GM18507 (cell line): ENCODE measurements at places on chromosomes 4 and X.

DNA sequence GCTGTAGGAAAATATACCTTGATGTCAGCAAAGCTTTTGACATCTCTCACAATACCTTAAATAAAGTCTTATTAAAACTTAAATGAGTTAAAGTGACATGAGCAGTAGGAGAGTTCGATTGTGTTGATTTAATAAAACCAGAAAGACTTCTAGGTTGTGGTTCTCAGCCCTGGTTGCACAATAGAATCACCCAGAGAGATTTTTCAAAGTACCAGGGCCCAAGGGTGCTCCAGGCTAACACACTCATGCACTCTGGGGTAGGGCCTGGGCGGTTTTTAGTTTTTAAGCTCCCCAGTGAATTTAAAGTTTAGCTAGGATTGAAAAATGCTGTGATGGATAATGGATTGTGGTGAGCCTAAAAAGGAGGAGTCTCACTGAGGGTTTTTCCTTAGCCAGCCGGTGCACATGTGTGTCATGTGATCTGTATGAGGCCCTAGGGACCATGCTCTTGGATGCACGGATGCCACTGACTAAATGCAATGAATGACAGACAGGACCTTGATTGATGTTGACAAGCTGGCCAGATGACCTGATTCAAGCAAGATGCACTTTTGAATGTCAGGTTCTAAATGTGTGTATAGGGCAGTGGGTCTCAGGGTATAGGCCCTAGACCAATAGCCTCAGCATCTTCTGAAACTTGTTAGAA lies 185.0 kb downstream of the PTTG2 start:
- DNase-seq = no peak

- DNase-seq = no peak
Observed at GRCh38 chr4:167721617-167722486, 370.5 kb upstream of the ANXA10 start.

GRCh38 chrX:45571453-45571852 lies 370.8 kb upstream of the DIPK2B start:
- DNase-seq = no peak

GRCh38 chrX:40174001-40174853 lies 76.5 kb upstream of the BCOR start:
- no peak for DNase-seq

- DNase-seq = no peak
Observed at GRCh38 chrX:45601052-45601451, 400.4 kb upstream of the DIPK2B start.

DNA sequence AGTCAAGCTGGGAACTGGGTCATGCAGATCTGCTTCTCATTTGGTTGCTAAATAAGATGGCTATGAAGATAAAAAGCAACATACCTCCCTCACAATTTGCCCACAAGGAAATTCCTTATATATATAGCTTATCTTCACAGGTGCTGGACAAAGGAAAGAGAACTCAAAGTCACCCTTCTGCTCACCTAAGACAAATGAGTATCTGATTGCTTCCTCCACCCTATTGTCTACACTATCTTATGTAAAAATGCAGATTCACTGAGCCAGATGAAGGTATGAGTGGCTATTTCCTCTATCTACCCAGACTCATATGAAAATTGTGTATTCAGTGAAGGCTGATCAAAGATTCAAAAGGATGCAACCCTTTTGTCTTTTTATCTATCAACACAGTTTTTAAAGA lies 50.8 kb downstream of the CHM start:
- no peak for DNase-seq

GRCh38 chrX:53003111-53003510 lies 44.8 kb upstream of the FAM156A start:
- DNase-seq = no peak

DNA sequence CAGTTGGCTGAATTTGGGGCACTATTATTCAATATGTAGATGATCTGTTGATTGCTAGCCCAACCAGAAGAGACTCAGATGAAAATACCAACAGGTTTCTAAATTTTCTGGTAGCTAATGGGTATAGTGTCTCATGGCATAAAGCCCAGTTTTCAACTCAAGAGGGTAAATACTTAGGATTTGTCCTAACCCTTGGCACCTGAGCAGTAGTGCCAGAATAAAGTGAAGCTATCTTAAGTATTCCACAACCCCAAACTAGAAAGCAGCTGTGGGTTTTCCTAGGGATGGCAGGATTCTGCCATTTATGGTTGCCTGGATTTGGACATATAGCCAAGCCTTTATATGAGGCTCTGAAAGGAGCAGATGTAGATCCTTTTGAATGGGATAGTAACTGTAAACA lies 119.0 kb downstream of the AGTR2 start:
- DNase-seq = no peak

DNA sequence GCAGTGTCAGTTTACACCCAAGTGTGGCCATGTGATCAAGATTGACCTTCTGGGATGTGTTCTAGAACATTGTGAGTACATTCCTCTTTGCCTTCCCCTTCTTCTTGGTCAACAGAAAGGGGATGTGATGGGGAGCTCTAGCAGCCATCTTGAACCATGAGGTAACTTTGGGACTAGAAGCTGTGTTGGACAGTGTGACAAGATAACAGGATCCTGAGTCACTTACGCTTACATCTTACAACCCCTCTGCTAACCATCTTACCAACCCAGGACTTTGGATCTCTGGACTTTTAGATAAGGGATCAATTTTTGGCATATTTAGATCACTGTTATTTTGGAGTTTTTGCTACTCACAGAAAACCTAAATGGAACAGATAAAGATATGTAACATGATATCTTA lies 625.6 kb downstream of the BCOR start:
- no peak for DNase-seq

- no peak for DNase-seq
Observed at GRCh38 chr4:82123934-82124333, 249.9 kb downstream of the HNRNPD start.

DNA sequence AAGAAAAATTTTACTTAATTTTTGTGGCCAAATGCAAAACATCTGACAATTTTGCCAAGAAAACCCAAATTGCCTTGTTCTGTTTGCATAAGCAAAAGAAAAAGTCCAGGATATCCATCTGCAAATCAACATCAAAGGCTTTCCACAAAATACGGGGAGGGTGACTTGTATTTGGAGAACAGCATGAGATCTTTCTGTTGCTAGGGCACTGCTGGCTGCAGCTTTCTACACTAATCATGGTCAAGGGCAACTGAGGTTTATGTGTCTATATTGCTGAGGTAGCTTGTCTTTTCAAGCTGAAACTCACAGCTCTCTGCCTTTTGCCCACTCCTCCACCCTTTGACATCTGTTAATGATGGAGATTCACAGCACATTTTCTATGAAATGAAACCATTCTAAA lies 389.1 kb downstream of the NKX6-1 start:
- DNase-seq = no peak

- DNase-seq = no peak
Observed at GRCh38 chr4:8037150-8037769, 97.6 kb upstream of the AFAP1 start.

DNA sequence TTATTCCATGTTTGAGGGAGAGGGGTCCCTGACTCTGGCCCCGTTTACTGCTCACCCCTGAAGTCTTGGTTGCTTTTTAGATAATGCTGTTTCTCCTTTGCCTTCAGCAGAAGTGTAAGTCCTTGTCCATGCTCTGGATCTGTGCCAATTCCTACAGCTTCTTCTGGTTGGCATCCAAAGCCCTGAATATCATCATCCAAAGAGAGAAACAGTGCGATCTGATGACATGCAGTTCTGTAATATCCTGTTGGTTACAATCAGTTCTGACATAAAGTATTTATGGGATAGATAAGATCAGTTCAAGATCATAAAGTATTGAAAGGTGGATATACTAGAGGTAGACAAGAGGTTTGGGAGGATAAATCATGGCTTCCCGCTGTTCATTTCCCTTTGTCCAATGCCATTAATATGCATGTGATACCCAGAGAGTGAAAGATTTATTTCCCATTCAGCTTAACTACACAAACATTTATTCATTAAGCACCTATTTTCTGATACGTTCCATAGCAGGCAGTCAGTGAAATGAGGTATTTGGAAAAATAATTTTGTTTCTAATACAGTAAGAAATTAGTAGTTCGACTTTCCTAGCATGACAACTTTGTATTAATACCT lies 53.2 kb upstream of the TMEM150C start:
- DNase-seq = no peak

GRCh38 chrX:73577361-73577760 lies 14.4 kb downstream of the CHIC1 start:
- no peak for DNase-seq
